ENCODE measurements at places on chromosomes 2 and 18. TPM values are rescaled to one million over a fixed set of nuclear protein-coding genes. Genes with fewer than 3 reads are reported as not detected.

The GAREM2 gene
- total RNA-seq, result 1.2 TPM

The SLC1A4 gene
- total RNA-seq, result 27.4 TPM

The CNGA3 gene
- 0.23 TPM for total RNA-seq

The CCDC74B gene
- total RNA-seq, result 14.7 TPM

The ZBTB7C gene
- total RNA-seq, result 4.2 TPM

The PIEZO2 gene
- total RNA-seq, result 33.2 TPM

The HJURP gene
- 4.1 TPM for total RNA-seq

The SP5 gene
- total RNA-seq, result 4.2 TPM

The CCDC68 gene
- total RNA-seq, result 90.4 TPM

The KANSL3 gene
- total RNA-seq, result 91.4 TPM

The GAL3ST2 gene
- total RNA-seq, result not detected

The MLPH gene
- 295 TPM for total RNA-seq

The MOGAT1 gene
- total RNA-seq, result not detected

The ST8SIA5 gene
- 0.09 TPM for total RNA-seq

The CMPK2 gene
- total RNA-seq, result 14.8 TPM

The PTPRN gene
- total RNA-seq, result 2.6 TPM

The SPTBN1 gene
- total RNA-seq, result 431 TPM

- no peaks in the 10 kb centered on the region for H3K27me3 ChIP-seq
- no peak for DNase-seq
- H3K36me3 ChIP-seq, result no peaks in the 10 kb centered on the region
- H3K27ac ChIP-seq, result no peak overlapping the region
- peaks cover 2% of the 10 kb centered on the region for H3K4me1 ChIP-seq
Measured at GRCh38 chr2:112927745-112928144, 16.8 kb downstream of the IL37 start.

- no peaks in the 10 kb centered on the region for H3K4me1 ChIP-seq
- no peaks in the 10 kb centered on the region for H3K36me3 ChIP-seq
- no peak overlapping the region for H3K4me3 ChIP-seq
- no peak overlapping the region for H3K27ac ChIP-seq
- DNase-seq, result no peak
Measured at GRCh38 chr2:5042666-5043440, 649.3 kb upstream of the SOX11 start.

DNA sequence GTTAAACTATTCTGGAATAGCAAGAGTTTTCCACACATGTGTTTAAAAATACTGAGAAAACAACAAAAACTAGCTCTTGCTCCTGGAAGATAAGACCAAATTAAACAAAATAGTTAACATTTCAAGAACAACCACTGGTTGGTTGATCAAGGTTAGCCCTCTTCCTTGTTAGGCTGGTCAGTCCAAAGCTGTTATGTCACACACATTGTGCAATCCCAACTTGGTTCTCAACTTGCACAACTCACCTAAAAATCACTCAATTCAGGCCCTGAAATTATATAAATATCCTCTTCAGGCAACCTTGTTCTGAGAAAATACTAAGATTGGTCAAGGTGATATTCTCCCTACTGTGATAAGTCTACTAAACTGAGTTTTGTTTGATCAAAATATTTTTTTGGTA is 169.7 kb upstream of the LRP1B start:
- DNase-seq, result no peak
- H3K4me3 ChIP-seq, result no peak overlapping the region
- H3K27me3 ChIP-seq, result no peaks in the 10 kb centered on the region
- no peaks in the 10 kb centered on the region for H3K36me3 ChIP-seq
- H3K4me1 ChIP-seq, result no peaks in the 10 kb centered on the region

DNA sequence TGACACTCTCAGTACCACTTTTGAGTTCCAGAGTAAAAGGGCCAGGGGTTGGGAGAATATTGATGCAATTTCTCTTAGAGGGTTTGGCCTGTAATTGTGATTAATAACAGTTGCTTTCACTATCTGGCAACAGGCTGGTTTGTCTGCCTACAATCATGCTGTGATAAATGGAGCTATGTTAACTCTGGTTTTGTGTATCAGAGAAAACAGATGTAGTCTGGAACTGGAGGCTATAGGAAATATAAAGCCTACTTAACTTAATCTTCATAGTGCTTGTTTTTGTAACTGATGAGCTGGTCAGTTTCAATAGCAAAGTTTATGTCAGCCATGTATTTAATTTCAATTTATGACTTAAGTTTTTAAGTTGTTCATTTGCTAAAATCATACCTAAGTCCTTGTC is 138.0 kb downstream of the AGPS start:
- H3K27ac ChIP-seq, result no peak overlapping the region
- H3K4me3 ChIP-seq, result no peak overlapping the region
- no peaks in the 10 kb centered on the region for H3K4me1 ChIP-seq
- H3K36me3 ChIP-seq, result no peaks in the 10 kb centered on the region
- DNase-seq, result no peak

- H3K27me3 ChIP-seq, result no peaks in the 10 kb centered on the region
- DNase-seq, result no peak
- H3K27ac ChIP-seq, result no peak overlapping the region
Measured at GRCh38 chr2:214376618-214377285, 34.1 kb upstream of the VWC2L start.

- H3K27me3 ChIP-seq, result no peaks in the 10 kb centered on the region
- no peak for DNase-seq
- H3K4me3 ChIP-seq, result no peak overlapping the region
- no peaks in the 10 kb centered on the region for H3K36me3 ChIP-seq
Measured at GRCh38 chr2:150742094-150742493, 254.6 kb upstream of the RND3 start.

GRCh38 chr18:80191264-80191663 is 56.0 kb downstream of the PARD6G start:
- H3K27ac ChIP-seq, result no peak overlapping the region
- no peak overlapping the region for H3K4me3 ChIP-seq
- no peaks in the 10 kb centered on the region for H3K4me1 ChIP-seq

DNA sequence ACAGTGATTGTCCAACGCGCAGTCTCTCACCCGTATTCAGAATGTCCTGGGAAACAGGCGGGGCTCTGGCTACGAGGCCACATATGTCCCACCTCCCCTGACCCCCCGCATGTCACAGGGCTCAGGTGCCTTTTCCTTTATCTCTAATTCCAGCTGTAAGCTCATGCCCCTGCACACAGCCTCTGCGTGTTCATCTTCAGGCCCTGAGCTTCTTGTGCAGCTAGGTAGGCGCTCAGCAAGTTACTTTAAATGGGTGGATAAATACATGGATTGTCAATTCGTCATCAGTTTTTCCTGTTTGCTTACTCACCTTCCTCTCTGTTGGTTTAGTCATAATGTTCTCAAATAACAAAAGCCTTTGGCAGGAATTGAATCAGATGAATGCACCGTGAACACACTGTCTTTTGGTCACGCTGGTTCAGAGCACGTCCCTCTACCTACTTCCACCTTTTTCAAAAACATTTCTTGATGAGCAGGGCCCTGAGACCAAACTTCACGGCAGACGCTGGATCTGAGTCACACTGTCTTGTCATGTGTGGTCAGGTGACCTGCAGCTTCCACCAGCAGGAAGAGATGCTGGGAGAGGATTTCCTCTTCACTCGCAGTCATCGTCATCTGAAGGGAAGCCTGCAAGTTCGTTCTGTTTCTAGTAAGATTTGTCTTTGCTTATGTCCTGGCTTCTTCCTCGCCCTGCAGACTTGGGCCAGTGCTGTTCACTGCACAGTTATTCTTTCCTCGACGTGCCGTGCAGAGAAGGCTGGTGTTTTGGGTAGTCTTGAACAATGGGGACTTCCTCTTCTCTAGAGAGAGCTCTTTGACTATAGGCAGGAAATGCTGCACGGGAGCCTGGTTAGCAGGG is 138.1 kb downstream of the PTGR3 start:
- H3K4me3 ChIP-seq, result no peak overlapping the region
- H3K27me3 ChIP-seq, result no peaks in the 10 kb centered on the region
- H3K27ac ChIP-seq, result peak overlapping the region; percentile 88
- H3K36me3 ChIP-seq, result no peaks in the 10 kb centered on the region
- H3K4me1 ChIP-seq, result no peaks in the 10 kb centered on the region

GRCh38 chr2:17442334-17442733 is 75.9 kb downstream of the RAD51AP2 start:
- H3K36me3 ChIP-seq, result no peaks in the 10 kb centered on the region
- H3K4me3 ChIP-seq, result no peak overlapping the region
- H3K27me3 ChIP-seq, result no peaks in the 10 kb centered on the region
- no peaks in the 10 kb centered on the region for H3K4me1 ChIP-seq
- no peak overlapping the region for H3K27ac ChIP-seq

GRCh38 chr18:11891737-11892136 is 16.4 kb downstream of the MPPE1 start:
- no peaks in the 10 kb centered on the region for H3K4me1 ChIP-seq
- H3K27ac ChIP-seq, result no peak overlapping the region
- H3K4me3 ChIP-seq, result no peak overlapping the region
- peaks cover 7% of the 10 kb centered on the region for H3K36me3 ChIP-seq
- H3K27me3 ChIP-seq, result no peaks in the 10 kb centered on the region

GRCh38 chr2:167943368-167943767 is 304.0 kb downstream of the STK39 start:
- H3K4me3 ChIP-seq, result no peak overlapping the region
- no peaks in the 10 kb centered on the region for H3K36me3 ChIP-seq
- no peaks in the 10 kb centered on the region for H3K27me3 ChIP-seq
- H3K27ac ChIP-seq, result no peak overlapping the region
